ENCODE measurements at places on chromosomes 7 and 10.

DNA sequence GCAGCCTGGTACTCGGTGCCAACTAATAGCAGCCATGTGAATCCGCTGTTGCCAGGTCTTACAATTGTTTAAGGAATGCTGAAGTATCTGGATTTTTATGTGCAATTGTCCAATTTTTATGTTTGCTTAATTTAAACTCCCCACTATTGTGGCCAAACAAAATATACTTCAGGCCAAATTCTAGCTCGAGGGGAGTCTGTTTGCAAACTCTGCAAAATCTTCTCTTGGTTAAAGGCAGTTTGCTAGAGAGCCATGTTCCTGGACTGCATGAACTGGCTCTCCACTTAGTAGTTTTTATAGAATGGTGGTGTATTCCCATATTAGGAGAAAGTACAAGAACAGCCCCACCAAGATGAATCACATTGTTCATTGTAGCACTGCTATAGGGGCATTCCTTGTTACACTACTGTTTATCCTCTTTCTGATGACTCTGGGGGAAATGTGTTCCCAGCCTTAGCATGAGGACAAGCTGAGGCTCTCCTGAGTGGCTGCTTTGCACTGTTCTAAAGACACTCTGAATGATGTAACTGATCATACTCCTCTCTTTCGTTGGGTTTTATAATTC lies 178.0 kb upstream of the GLI3 start:
- no peak for DNase-seq

GRCh38 chr7:101996876-101997275 lies 179.4 kb downstream of the CUX1 start:
- DNase-seq, result no peak

DNA sequence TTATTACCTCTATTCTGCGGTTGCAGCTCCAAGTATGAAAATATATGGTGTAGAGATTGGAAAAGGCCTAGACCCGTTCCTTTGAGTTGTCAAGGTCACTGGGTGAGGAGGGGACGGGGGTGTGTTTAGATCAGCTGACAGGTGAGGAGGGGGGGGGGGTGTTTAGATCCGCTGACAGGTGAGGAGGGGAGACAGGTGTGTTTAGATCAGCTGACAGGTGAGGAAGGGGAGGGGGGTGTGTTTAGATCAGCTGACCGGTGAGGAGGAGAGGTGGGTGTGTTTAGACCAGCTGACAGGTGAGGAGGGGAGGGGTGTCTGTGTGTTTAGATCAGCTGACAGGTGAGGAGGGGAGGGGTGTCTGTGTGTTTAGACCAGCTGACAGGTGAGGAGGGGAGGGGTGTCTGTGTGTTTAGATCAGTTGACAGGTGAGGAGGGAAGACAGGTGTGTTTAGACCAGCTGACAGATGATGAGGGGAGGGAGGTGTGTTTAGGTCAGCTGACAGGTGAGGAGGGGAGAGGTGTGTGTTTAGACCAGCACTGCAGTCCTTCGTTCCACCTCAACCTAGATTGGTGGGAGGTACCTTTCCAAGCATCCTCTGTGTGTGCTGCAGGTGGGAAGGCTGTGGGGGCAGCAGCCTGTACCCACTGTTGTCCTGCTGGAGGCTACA lies 655.0 kb upstream of the ADARB2 start:
- peak; percentile 83 for DNase-seq

DNA sequence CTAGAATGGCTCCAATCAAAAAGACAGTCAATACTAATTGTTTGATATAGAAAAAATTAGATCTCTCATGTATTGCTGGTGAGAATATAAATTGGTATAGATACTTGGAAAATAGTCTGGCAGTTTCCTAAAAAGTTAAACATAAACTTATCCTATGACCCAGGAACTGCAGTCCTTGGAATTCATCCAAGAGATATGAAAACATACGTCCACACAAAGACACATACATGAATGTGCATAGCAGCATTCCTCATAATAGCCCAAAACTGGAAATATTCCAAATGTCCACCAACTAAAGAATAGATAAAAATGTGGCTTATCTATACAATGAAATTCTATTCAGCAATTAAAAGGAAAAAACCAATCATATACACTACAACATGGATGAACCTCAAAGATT lies 128.4 kb downstream of the ZFAND4 start:
- no peak for DNase-seq

DNA sequence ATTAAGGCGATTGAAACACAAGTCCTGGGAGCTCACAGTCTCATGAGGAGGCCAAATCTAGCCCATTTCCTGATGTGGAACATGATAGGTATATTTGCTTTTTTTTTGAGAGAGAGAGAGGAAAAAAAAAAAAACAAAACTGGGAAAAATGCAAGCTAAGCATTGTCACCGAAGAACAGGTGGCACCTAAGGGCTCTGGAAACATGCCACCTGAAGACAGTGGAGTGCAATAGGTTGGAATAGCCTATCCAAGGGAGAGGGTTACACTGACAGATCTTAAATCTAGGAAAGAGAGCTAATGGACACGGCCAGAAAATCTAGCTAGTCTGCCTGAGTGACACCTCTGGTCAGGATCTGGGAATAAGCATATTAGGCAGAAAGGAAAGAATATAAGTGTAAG lies 110.2 kb downstream of the SRI start:
- peak; percentile 85 for DNase-seq

DNA sequence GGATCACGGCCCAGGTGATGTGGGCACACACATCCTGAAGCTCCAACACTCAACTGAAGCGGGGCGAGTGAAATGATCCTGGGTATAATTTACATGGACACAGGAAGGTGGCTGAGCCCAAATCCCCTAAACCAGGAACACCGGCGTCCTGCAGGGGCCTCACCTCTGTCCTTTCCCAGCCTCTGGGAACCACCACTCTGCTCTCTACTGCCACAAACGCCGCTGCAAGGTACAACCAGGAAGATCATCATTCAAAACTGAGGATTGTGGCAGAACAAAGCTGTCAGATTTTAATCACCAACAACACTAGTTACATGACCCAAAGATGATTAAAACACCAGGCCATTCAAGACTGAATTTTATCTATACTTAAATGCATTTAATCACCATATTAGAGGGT lies 104.0 kb downstream of the DIP2C start:
- DNase-seq, result no peak

DNA sequence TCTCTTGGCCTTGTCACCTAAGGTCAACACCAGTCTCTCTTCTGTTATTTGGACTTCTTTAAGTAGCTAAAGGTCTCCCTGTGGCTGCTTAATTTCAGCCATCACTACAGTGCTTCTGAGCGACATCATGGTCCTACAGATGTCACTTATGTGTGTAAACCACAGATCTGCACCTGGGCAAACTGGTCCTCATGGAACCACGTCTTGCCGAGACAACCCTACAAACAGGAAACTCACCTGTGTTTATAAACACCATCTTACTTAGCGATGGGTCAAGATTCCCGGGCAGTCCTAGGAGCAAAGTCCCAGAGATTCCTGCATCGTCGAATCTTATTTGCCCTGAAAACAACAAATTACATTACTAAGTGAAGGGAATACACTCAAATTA lies 27.8 kb downstream of the KLF6 start:
- no peak for DNase-seq

DNA sequence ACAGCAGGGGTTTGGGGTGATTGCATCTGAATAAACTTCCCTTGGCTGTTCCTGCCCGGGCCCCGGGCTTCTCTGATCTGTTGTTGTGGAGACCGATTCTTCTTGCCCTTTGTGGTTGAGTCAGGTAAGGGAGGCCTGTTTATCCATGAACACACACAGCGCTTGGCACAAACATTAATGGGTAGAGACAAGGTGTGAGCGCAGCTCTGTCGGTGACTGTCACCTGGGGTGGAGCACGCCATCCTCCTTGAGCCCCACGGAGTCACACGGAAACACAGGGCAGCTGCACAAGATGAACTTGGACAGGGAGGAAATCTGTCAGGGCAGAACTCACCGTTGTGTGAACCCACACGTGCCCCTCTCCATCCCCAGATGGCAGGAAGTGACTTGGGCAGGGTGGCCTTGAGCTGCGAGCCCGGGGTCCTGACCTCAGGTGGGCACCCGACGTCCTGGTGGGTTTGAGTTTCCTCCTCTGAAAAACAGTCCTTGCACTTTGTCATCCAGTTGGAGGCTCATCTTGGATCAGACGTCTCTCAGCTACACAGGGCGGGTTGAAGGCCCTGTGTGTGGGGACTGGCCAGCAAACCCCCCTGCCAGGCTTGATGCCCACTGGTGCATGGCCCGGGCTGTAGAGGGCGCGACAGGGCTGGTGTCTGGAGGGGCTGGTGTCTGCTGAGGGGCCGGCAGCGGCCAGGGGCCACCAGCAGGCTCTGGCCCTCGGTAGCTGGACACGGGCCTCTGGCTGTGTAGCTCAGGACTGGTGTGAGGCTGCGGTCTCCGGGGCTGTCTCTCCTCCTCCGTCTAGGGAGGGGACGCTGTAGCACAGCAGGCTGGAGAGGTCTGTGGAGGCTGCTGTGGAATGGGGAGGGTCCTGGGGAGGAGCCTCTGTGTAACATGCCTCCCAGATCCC lies 24.2 kb upstream of the SHH start:
- no peak for DNase-seq

GRCh38 chr10:110150981-110151380 lies 56.4 kb upstream of the MXI1 start:
- DNase-seq, result no peak

GRCh38 chr10:93139059-93139655 lies 65.5 kb downstream of the CYP26A1 start:
- DNase-seq, result no peak

GRCh38 chr7:11776039-11776438 lies 56.0 kb downstream of the THSD7A start:
- DNase-seq, result no peak

GRCh38 chr10:31299119-31299518 lies 19.9 kb upstream of the ZEB1 start:
- no peak for DNase-seq

DNA sequence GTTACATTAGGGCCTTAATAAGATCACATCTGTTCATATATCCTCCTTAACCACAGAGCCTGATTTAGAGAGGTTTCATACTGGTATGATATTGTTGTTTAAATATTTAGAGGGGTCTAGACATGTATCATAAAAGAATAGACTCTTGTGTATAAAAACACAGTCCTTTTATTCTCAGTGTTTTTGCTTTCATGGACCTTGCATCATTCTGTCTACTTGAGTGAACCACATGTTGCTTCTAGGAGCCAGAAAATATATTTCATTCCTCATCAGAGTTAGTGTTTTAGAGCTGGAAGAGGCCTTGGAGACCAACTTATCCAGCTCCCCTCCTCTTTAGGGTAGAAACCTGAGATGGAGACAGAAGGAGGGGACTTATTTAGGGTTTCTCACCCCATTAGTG lies 312.8 kb downstream of the LRMDA start:
- DNase-seq, result no peak

DNA sequence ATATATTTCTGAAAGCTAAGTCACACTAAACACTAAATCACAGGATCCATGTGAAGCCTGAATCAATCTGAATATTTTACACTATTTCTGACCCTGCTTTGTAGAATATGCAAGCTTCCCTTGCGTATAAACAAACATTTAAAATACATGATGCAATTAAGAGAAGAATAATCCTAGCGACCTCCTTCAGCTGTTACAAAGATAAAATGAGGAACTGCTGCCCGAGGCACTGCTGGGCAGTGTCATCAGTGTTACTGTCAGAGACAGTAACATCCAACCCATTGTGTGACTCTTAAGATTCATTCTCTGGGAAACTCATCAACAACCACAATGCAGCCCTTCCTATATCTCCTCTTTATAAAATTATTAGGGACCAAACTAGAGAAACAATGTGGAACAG lies 61.6 kb downstream of the COBL start:
- DNase-seq, result no peak

DNA sequence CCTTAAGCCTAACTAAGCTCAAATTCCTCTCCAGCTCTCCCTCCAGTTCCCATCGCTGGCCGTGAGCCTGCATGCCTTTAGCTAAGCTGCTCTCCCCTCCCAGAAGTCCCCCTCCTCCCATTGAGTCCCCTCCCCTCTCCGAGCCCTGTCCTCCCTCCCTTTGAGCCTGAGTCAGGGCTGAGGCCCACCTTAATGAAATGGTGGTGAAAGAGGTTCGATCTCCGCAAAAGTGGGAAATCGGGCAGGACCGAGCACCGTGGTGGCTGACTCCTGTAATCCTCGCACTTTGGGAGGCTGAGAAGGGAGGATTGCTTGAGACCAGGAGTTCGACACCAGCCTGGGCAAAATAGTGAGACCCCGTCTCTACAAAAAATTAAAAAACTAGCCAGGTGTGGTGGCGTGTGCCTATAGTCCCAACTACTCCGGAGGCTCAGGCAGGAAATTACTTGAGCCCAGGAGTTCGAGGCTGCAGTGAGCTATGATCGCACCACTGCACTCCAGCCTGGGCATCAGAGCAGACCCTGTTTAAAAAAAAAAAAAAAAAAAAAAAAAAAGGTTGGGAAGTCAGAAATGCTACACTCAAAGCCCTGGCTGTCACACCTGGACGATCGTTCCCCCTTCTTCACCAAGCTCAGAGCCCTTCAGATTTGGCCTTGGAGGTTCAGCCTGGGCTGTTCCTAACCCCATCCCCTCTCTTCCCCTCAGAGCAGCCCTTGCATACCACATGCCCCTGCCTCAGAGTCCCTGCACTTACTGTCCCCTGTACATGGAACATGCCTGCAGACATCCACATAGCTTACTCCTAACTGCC lies 995 bp upstream of the CLDN3 start:
- no peak for DNase-seq

DNA sequence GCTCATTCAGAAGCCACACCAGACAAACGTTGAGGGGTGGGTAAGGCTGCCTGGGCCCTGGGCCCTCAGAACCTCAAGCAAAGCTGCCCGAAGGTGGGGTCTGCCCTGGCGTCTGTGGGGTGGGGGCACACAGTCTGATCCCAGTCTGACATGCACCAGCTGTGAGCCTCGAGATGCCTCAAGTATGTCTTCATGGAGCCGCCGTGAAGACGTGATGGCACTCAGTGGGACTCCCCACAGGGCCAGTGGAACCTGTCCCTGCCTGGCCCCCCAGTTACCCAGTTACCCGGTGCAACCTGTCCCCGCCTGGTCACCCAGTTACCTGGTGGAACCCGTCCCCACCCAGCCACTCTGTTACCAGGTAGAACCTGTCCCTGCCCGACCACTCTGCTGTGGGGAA lies 351.2 kb downstream of the PTPRN2 start:
- DNase-seq, result no peak

- no peak for DNase-seq
Measured at GRCh38 chr7:4270941-4271715, 411.0 kb upstream of the FOXK1 start.

GRCh38 chr7:158539711-158540146 lies 47.9 kb downstream of the PTPRN2 start:
- no peak for DNase-seq

GRCh38 chr10:87935290-87936141 lies 72.1 kb downstream of the PTEN start:
- no peak for DNase-seq

GRCh38 chr10:117450940-117451339 lies 75.7 kb upstream of the PDZD8 start:
- no peak for DNase-seq

GRCh38 chr10:122072491-122072890 lies 83.5 kb downstream of the TACC2 start:
- DNase-seq, result no peak

GRCh38 chr10:3755440-3756359 lies 29.3 kb downstream of the KLF6 start:
- DNase-seq, result no peak
